Fibroblast of lung (primary cell): ENCODE measurements at places on chromosomes 2 and 18. TPM values are rescaled to one million over a fixed set of nuclear protein-coding genes. Genes with fewer than 3 reads are reported as not detected.

- no peak overlapping the region for H3K27ac ChIP-seq
- no peak for DNase-seq
- no peaks in the 10 kb centered on the region for H3K27me3 ChIP-seq
- no peaks in the 10 kb centered on the region for H3K36me3 ChIP-seq
Measured at GRCh38 chr2:204370172-204370718, 175.0 kb upstream of the PARD3B start.

- no peak for DNase-seq
- no peak overlapping the region for H3K27ac ChIP-seq
- no peaks in the 10 kb centered on the region for H3K4me1 ChIP-seq
- H3K27me3 ChIP-seq, result no peaks in the 10 kb centered on the region
Measured at GRCh38 chr2:104118889-104119288, 735.0 kb upstream of the POU3F3 start.

DNA sequence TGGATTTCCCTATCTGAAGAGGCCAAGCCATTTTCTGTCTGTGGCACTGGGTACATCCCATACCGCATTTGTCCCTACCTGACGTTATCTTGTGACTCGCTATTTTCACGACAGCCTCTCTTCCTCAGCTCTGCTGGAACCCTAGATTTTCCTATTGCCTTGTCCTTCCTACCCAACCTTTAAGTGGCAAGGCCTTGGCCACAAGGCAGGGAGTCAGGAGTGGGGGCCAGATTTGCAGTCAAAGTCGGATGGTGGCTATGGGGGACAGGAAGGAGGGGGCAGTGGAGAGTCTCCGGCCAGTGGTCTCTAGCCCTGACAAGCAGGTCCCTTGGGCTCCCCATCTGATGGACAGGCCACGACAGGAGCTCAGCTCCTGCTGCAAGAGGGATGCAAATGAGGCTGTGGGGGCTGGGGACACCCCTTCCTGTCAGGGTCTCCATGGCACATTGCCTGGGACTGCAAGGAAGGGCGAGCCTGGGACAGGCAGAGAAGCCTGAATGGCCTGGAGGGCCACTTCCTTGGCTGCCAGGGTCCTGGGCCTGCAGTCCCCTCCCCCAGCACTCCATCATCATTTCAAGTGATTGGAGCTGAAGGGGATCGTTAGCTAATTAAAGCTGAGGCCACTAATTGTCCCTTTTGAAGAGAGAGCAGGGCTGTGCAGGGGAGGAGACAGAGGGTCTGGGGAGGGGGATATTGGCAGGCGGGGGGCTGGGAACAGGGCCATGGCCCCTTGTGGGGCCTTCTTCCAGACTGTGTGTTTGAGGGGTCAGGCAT, 6.3 kb upstream of the ECEL1 start:
- no peaks in the 10 kb centered on the region for H3K36me3 ChIP-seq
- H3K27me3 ChIP-seq, result peaks cover under 1% of the 10 kb centered on the region
- H3K4me3 ChIP-seq, result no peak overlapping the region
- no peak for DNase-seq

GRCh38 chr2:31240381-31241365, 6.7 kb downstream of the EHD3 start:
- H3K27ac ChIP-seq, result peak overlapping the region; percentile 55
- DNase-seq, result no peak
- H3K4me3 ChIP-seq, result no peak overlapping the region
- peaks cover 14% of the 10 kb centered on the region for H3K4me1 ChIP-seq
- no peaks in the 10 kb centered on the region for H3K27me3 ChIP-seq
- H3K36me3 ChIP-seq, result peaks cover 3% of the 10 kb centered on the region

DNA sequence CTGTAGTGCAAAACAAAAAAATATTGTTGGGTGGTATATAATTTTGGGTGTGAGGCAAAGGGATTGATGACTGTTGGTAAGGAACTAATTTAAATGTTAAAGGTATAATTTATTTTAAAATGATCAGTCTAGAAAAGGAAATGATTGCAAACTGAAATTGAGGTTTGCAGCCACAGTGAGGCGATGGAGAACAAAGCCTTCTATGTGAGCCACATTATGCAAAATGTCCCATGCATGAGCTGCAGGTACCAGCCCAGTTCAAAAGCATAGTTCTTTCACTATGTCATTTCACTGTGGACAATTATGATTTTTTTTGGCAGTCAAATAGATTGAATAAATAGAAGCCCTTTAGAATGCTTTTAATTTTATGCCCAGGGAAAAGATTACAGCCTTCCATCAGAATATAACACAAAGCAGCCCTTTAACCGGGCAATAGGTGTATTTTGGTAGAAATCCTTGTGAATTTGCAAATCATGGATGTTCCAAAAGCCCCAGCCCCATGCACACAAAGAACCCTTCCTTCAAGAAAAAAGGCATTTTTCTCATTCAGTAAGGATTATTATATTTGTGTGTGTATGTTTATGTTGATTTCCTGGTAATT, 1.7 kb downstream of the MAP2 start:
- H3K27ac ChIP-seq, result no peak overlapping the region
- no peaks in the 10 kb centered on the region for H3K36me3 ChIP-seq
- H3K4me3 ChIP-seq, result peak overlapping the region; percentile 84

GRCh38 chr2:134259571-134259970, 5.7 kb downstream of the MGAT5 start:
- H3K36me3 ChIP-seq, result no peaks in the 10 kb centered on the region
- DNase-seq, result no peak
- peaks cover 33% of the 10 kb centered on the region for H3K4me1 ChIP-seq
- H3K4me3 ChIP-seq, result no peak overlapping the region

DNA sequence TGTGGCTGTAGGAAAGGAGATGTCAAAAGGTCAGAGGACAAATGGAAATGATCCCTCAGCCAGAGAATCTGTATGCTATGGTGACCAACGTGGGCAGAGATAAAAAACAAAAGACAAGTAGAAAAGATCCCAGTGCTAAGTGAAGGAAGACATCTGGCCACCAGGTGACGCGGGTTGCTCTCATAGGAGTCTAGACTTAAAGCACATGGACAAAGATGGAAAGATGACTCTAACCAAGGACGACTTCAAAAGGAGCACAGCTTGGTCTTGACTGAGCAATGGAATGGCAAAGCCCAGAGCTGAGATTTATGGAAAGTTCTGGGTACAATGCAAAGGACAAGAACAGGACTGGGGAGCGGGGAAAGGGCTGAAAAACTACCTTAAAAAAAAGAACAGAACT, 96.8 kb downstream of the CLIP4 start:
- H3K27ac ChIP-seq, result no peak overlapping the region
- no peaks in the 10 kb centered on the region for H3K27me3 ChIP-seq
- H3K4me3 ChIP-seq, result no peak overlapping the region
- H3K4me1 ChIP-seq, result no peaks in the 10 kb centered on the region
- no peaks in the 10 kb centered on the region for H3K36me3 ChIP-seq

SPP2 gene
- total RNA-seq, result not detected in 2 replicates

SPR gene
- 23.3 and 25.9 TPM in 2 replicates for total RNA-seq

CRYGC gene
- total RNA-seq, result not detected in 2 replicates
